ENCODE measurements at places on chromosomes 4 and X.

DNA sequence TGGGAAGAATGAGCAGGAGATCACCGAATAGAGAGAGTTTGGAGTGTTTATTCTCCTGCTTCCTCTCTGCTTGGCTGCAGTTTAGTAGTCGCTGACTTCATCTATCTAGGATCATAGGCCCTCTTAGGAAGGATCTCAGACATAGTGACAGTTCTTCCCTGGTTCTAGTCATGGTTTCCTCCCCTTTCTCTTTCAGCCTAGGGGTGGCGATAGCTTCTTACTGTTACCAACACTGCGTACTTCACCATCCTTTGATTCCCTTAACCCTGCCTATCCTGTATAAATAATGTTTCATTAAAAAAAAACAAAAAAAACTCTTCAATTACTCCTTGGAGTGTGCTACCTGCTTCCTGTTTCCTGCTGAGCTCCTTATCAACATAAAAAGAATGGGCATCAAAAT, 103.8 kb downstream of the DDX53 start:
- no peak overlapping the region for H3K4me3 ChIP-seq
- no peak overlapping the region for H3K27ac ChIP-seq
- H3K4me1 ChIP-seq, result no peaks in the 10 kb centered on the region
- H3K27me3 ChIP-seq, result no peaks in the 10 kb centered on the region

DNA sequence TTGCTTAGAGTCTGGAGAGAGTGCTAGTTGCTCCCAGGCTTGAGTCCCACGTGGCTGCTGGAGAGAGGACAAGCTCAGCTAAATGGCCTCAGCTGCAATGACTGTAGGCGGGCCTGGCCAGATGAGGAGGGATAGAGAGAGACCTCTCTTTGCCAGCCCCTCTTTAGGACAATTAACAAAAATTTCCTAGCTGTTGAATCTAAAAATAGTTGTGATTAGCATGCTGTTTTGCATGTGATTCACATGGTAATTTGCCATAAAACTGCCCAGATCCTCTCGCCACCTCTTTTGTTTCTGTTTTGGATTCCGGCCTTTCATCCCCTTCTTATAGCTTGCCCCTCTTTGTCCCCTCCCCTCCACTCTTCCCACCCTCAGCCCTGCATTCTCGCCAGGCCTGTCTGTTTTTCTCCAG, 28.9 kb upstream of the PRPS1 start:
- no peak for DNase-seq
- no peaks in the 10 kb centered on the region for H3K27me3 ChIP-seq
- no peak overlapping the region for H3K4me3 ChIP-seq

DNA sequence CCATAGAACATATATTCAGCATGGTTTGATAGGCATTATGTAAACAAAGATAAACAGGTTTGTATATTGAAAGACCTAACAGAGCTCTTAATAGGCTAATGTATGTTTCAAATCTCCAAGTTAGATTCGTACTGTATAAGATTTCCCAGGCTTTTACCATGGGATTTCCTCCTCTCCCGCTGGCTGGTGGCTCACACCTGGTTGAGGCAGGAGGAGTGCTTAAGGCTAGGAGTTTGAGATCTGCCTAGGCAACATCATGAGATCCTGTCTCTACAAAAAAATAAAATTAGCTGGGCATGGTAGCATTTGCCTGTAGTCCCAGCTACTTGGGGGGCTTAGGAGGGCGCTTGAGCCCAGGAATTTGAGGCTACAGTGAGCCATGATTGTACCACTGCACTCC, 5.4 kb downstream of the CPE start:
- peak overlapping the region; percentile 45 for H3K27ac ChIP-seq
- no peaks in the 10 kb centered on the region for H3K27me3 ChIP-seq
- H3K4me1 ChIP-seq, result no peaks in the 10 kb centered on the region
- no peak overlapping the region for H3K4me3 ChIP-seq

- H3K27me3 ChIP-seq, result no peaks in the 10 kb centered on the region
- H3K36me3 ChIP-seq, result no peaks in the 10 kb centered on the region
- H3K4me3 ChIP-seq, result no peak overlapping the region
- no peaks in the 10 kb centered on the region for H3K4me1 ChIP-seq
- H3K27ac ChIP-seq, result no peak overlapping the region
Observed at GRCh38 chr4:33837043-33837838, 2407.1 kb downstream of the ARAP2 start.

DNA sequence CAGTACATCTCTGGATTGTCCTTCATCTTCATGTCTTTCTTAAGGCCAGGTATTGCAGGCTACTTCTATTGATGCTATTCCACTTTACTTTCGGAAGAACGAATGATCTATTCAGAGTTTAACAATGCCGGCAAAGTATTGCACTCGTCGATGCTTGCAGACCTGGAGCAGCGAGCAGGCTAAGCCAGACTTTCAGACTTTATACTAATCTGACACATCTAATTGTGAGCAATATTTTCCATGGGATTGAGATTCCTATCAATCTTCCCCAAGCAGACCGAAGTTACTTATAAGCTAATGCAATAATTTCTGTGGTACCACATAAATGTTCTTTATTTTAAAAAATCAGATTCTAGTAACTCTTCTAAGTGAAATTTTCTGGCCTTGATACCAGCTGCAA, 1.6 kb downstream of the EMCN start:
- no peaks in the 10 kb centered on the region for H3K27me3 ChIP-seq
- H3K4me1 ChIP-seq, result no peaks in the 10 kb centered on the region

DNA sequence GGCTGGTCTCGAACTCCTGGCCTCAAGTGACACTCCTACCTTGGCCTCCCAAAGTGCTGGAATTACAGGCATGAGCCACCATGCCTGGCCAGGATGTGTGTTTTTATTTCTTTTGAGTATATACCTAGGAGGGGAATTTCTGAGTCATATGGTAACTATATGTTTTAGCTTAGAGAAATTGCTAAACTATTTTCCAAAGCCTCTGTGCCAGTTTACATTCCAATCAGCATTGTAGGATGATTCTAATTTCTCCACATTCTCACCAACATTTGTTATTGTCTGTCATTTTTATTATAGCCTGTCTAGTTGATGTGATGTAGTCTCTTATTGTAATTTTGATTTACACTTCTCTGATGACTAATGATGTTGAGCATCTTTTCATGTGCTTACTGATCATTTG, 1576.0 kb downstream of the RPA4 start:
- peaks cover 14% of the 10 kb centered on the region for H3K27me3 ChIP-seq
- H3K4me3 ChIP-seq, result no peak overlapping the region
- DNase-seq, result no peak
- H3K4me1 ChIP-seq, result no peaks in the 10 kb centered on the region
- H3K36me3 ChIP-seq, result no peaks in the 10 kb centered on the region
- no peak overlapping the region for H3K27ac ChIP-seq

- H3K4me3 ChIP-seq, result no peak overlapping the region
- no peaks in the 10 kb centered on the region for H3K4me1 ChIP-seq
- no peaks in the 10 kb centered on the region for H3K27me3 ChIP-seq
- no peak for DNase-seq
Observed at GRCh38 chrX:41234962-41235361, 99.0 kb upstream of the DDX3X start.

DNA sequence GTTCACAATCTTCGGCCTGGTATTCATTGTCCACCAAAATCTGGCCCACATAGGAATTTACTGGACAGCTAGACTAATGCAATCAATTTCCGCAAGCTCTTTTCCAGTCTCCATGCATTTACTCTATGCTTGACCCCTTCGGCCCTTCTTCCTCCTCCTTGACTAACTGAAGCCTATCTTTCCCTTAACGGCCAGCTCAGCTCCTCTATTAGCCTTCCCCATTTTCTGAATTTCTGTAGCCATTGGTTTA, 1.2 kb upstream of the PHKA2 start:
- H3K4me1 ChIP-seq, result no peaks in the 10 kb centered on the region
- H3K27ac ChIP-seq, result peak overlapping the region; percentile 94
- peaks cover 32% of the 10 kb centered on the region for H3K27me3 ChIP-seq
- peak overlapping the region; percentile 63 for H3K4me3 ChIP-seq
- DNase-seq, result no peak
- H3K36me3 ChIP-seq, result no peaks in the 10 kb centered on the region

GRCh38 chr4:140344101-140344500, 29.3 kb upstream of the SCOC start:
- H3K36me3 ChIP-seq, result no peaks in the 10 kb centered on the region
- H3K27me3 ChIP-seq, result no peaks in the 10 kb centered on the region
- no peaks in the 10 kb centered on the region for H3K4me1 ChIP-seq

DNA sequence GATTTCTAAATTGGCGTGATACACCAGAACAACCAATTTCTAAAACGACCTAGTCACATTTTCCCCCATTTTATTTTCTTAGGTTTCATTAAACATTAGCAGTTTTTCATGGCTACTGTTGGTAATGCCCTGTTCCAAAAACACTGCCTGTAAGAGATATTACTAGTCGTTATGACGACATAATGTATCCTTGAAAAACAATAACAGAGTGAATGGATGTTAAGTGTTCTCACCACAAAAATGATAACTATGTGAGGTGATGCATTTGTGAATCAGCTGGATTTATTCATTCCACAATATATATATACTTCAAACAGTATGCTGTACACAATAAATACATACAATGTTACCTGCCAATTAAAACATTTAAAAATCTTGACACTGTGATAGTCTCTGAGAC, 1147.6 kb upstream of the PCDH10 start:
- H3K36me3 ChIP-seq, result no peaks in the 10 kb centered on the region
- H3K27me3 ChIP-seq, result no peaks in the 10 kb centered on the region
- H3K27ac ChIP-seq, result no peak overlapping the region
- no peaks in the 10 kb centered on the region for H3K4me1 ChIP-seq

- H3K36me3 ChIP-seq, result no peaks in the 10 kb centered on the region
- no peak for DNase-seq
- no peaks in the 10 kb centered on the region for H3K4me1 ChIP-seq
- H3K27ac ChIP-seq, result no peak overlapping the region
- H3K4me3 ChIP-seq, result no peak overlapping the region
- no peaks in the 10 kb centered on the region for H3K27me3 ChIP-seq
Observed at GRCh38 chr4:124839786-124840390, 127.4 kb upstream of the ANKRD50 start.

DNA sequence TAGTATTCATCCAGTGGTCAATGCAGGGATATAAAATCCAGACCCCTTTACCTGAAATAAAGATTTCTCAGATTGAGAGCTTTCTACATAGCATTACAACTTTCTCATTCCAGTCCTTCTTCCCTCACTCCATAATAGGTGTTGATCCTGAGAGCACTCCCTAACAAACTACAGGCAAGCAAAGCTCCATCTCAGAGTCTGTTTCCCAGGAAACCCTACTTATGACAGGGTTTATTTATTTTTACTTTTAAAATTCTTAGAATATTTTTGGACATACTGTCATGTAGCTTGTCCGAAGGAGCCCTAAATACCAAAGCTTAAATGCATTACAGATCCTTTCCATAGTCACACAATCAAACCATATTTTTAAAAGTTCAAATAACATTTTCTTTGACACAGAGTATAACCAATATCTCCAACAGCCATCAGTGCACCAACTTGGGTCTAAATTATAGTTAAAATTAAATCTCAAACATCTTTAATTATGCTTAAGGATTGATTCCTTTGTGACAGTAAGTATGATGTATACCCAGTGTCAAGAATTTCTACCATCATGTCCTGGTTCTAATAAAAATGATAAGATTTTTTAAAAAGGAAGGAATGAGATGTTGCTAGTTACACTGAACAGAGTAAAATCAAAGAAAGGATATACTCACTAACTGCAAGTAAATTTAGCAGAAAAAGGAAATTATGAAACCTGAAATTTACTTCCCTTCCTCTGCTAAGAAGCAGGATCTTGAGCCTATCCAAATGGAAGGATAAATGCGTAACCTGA, 580.4 kb upstream of the ADGRL3 start:
- no peaks in the 10 kb centered on the region for H3K4me1 ChIP-seq
- no peak overlapping the region for H3K4me3 ChIP-seq
- DNase-seq, result no peak
- no peak overlapping the region for H3K27ac ChIP-seq

DNA sequence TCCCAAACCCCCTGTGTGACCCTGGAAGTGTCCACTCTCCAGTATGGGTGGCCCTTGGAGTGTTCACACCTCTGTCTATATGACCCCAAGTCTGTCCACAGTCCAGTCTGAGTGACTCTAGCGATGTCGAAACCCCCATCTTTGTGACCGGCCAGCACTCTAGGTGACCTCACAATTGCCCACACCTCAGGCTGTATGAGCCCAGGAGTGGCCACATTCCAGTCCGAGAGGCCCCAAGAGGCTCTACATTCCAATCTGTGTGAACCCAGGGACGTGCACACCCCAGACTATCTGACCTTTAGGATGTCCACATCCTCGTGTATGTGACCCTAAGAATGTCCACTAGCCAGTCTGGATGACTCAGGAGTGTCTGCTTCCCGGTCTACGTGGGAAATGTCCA, 7.3 kb upstream of the GLOD5 start:
- DNase-seq, result no peak
- no peaks in the 10 kb centered on the region for H3K36me3 ChIP-seq
- H3K27ac ChIP-seq, result no peak overlapping the region
- H3K4me3 ChIP-seq, result no peak overlapping the region

- DNase-seq, result no peak
- no peaks in the 10 kb centered on the region for H3K27me3 ChIP-seq
- H3K27ac ChIP-seq, result no peak overlapping the region
- no peak overlapping the region for H3K4me3 ChIP-seq
- H3K4me1 ChIP-seq, result no peaks in the 10 kb centered on the region
Observed at GRCh38 chrX:16039363-16039762, 84.0 kb upstream of the GRPR start.

- no peaks in the 10 kb centered on the region for H3K27me3 ChIP-seq
- no peaks in the 10 kb centered on the region for H3K36me3 ChIP-seq
- H3K4me3 ChIP-seq, result no peak overlapping the region
- H3K4me1 ChIP-seq, result no peaks in the 10 kb centered on the region
Observed at GRCh38 chr4:31474221-31474620, 754.1 kb downstream of the PCDH7 start.

- no peaks in the 10 kb centered on the region for H3K36me3 ChIP-seq
- H3K4me3 ChIP-seq, result no peak overlapping the region
- H3K4me1 ChIP-seq, result no peaks in the 10 kb centered on the region
- H3K27me3 ChIP-seq, result no peaks in the 10 kb centered on the region
- no peak overlapping the region for H3K27ac ChIP-seq
Observed at GRCh38 chr4:20318909-20319277, 67.2 kb downstream of the SLIT2 start.

DNA sequence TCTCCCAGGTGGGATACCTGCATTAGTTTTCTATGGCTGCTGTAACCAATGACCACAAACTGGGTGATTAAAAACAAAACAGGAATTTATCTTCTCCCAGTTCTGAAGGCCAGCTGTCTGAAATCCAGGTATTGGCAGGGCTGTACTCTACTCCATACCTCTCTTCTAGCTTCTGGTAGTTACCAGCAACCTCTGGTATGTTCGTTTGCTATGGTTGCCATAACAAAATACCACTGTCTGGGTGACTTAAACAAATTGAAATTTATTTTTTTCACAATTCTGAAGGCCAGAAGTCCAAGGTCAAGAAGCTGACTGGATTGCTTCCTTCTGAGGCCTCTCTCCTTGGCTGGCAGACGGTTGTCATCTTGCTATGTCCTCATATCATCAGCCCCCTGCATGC, 642.1 kb upstream of the TENM3 start:
- no peaks in the 10 kb centered on the region for H3K27me3 ChIP-seq
- DNase-seq, result no peak
- H3K4me3 ChIP-seq, result no peak overlapping the region
- H3K36me3 ChIP-seq, result no peaks in the 10 kb centered on the region
- no peak overlapping the region for H3K27ac ChIP-seq

Measured in breast epithelium (tissue), 4 donors.